AG20443 (cell line): ENCODE measurements at places on chromosomes 6 and 20.
A peak's percentile ranks its signal among the peaks of the same experiment; 100 is the strongest.

DNA sequence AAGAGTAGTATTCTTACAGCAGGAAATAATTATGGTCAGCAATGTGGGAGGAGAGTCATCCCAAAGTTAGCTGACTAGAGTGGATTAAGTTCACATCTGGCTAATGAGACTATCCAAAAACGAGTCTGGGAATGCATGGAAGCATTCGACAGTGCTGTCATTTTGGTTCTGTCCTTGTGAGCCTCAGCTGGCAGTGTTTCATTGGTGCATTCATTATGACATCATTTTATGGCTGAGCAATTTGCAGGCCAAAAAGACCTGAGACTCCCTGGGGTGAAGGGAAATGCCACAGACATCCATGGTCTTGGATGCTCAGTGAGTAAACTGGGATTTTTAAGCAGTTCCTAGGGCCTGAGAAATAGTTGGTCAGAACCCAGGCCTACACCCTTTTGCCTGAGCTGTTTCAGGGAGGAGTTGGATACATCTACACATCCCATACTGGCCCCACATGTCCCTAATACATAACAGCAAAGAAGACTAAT, 196.4 kb upstream of the CCN2 start:
- DNase-seq: peak; percentile 86

DNA sequence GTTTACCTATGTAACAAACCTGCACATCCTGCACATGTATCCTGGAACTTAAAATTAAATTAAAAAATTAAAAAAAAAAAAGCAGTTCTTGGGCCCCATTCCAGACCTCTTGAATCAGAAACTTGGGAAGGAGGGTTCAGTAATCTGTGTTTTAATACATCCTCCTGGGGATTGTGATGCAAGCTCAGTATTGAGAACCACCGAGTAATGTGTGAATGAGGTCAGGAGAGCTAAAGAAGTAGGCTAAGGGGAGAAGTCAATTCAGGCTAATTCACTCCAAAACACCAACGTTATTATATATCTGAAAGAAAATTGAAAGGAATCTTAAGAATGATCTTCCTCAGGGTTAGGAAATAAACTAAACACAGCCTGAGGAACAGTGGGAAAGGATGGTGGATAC, 120.4 kb downstream of the RNF144B start:
- DNase-seq: peak; percentile 60

DNA sequence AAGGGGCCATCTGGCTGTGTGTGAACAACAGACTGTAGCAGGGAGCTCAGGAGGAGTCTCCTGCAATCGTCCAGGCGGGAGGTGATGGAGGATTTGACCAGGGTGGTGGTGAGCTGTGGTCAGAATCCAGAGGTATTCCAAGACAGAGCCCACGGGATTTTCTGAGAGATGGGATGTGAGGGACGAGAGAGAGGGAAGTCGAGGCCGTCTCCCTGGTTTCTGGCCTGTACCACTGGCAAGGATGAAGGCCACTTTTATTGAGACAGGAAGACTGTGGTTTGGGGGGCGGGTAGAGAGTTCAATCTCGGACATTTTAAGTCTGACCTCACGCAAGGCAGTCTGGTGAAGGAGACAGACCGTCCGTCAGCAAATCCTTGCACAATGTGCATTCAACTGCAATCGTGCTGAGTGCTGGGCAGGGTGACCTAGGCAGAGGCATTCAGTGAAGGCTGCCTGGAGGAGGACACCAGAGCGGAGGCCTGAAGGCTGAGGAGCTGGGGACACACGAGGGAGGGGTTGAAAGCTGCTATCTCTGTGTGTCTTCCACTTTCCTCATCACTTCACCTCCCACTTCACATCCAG, 53.9 kb downstream of the PREX1 start:
- DNase-seq: no peak

DNA sequence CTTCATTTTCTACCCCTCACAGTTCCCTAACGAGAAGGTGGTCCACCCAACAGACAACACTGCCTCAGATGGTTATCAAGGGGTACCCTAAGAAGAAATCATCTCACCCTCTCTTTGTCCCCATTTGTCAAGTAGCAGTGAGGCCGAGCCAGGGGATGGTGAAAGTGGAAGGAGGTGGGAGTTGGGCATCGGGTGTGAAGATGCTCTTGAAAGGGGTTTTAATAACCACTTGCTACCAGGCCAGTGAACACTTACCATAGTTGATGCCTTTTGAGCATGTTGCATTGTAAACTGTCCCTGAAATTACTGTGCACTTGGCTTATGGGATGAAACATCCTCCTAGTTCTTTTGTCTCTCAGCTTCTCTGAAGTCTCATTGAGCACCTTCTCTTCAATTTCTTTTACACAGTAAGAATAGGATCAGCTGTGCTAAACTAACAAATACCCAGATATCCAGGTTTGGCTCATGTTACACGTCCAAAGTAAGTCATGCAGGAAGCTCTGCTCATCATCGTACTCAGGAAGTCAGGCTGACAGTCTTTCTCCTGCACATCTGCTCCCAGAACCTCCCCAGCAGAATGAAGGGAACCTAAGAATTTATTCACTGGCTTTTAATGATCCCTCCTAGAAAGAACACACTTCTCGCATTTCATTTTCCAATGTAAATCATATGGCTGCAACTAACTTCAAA, 13.3 kb downstream of the HLA-DPB1 start:
- DNase-seq: no peak

DNA sequence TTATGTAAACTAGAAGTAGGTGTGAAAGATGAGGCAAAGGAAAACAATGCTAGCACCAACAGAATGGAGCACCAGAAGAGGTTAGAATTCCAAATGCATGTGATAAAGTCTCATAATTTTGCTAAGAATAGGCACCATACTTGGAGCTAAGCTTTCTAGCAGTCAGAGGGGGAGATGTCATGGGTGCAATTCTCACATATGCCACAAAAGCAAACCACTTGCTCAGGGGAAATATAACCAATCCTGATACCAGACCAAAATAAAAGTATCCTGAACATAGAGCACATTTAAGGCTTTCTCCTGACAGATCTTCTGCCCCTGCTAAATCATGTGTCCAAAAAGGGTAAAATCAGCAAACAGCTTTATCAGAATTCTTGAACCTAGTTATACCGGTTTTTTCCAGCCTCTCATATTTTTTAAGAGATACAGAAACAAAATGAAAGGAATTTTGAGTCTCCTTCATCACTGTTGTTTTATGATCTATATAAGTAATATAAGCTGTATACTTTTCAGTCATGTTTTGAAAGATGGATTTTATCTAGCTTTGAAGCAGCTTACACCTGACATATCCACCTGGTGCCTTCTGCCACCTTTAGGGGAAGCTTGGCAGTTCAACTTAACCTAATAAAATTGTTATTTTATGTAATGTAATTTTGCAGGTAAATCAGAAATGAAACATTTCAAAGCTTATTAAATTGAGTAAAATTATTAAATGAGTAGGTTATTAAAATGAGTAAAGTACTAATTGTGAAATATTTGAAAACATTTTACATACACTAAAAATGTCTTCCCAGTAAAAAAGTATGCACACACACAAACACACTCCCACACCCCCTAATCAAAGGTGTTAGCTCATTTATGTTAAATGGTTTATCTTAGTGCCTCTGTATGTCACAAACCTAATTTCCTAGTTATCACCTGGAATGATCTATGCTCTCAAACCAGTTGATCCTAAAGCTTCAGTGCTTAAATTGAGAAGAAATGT, 2.8 kb downstream of the SPO11 start:
- DNase-seq: no peak

- no peak for DNase-seq
Measured at GRCh38 chr6:149852180-149852579, 12.0 kb downstream of the LRP11 start.

GRCh38 chr6:16947375-16948015, 154.4 kb upstream of the STMND1 start:
- peak; percentile 78 for DNase-seq

DNA sequence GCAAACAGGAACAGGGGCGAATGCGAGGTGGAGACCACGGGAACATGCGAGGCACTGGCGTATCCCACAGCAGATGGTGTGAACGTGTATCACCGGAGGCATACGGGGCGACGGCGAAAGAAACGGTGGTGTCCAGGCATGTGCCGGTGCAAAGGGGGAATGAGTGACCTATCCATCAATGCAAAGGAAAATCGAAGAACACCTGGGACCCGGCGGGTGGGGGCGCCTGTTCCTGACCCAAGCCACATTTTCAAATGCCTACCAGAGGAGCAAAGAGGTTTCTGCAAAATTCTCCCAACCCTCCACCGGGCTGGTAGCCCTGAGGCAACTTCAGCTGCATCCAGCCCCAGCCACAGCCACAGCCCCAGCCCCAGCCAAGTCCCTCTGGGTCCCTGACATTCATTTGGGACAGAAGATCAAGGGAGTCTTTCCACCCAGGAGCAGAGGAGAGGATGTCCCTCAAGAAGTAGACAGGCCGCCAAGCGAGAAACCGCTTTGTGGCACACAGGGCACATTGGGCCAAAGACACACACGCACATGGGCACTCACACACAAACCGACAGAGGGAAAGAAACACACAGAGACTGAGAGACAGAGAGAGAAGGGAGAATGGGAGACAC, 164.0 kb upstream of the ZNF337 start:
- no peak for DNase-seq

GRCh38 chr6:22457996-22458395, 111.4 kb upstream of the HDGFL1 start:
- no peak for DNase-seq

DNA sequence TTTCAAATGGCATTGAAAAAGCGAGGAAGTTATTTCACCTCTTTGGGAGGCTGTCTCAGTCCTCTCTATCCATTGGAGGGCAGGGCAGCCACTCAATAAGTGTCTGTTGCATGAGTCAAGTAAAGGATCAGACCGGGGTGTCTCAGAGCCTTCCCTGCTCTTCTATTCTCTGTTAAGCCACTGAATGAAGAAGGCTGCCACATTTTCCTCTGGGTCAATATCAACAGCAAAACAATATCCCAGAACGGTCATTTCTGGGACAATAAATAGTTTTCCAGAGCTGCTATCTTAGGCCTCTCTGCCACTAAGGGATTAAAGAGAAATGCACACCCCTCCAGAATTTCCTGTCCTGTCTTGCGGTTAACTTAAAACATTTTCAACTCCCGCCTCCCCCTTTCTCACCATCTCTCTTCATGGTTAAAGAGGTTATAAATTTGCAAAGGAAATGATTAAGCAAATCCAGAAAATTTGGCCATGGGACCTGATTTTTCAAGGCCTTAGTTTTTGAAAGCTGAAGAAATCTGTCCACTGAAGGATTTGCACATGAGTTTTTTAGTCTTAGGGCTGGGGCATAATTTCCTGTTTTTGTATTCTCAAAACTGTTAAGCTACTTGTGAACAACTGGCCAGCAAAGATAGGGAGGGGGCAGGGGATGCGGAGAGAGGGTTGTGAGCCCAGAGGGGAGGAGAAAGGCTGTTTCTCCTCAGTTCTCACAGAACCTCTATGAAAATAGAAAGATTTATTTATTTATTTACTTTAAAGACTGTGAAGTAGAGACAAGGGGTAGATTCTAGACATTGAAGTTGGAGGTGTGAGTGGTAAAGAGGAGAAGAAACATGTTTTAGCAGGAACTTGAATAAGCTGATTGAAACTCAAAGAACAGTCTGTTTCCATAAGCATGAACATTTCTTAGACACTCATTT, 135.7 kb downstream of the BCAS1 start:
- peak; percentile 79 for DNase-seq

- DNase-seq: no peak
Measured at GRCh38 chr20:48146877-48147276, 361.6 kb upstream of the SULF2 start.

DNA sequence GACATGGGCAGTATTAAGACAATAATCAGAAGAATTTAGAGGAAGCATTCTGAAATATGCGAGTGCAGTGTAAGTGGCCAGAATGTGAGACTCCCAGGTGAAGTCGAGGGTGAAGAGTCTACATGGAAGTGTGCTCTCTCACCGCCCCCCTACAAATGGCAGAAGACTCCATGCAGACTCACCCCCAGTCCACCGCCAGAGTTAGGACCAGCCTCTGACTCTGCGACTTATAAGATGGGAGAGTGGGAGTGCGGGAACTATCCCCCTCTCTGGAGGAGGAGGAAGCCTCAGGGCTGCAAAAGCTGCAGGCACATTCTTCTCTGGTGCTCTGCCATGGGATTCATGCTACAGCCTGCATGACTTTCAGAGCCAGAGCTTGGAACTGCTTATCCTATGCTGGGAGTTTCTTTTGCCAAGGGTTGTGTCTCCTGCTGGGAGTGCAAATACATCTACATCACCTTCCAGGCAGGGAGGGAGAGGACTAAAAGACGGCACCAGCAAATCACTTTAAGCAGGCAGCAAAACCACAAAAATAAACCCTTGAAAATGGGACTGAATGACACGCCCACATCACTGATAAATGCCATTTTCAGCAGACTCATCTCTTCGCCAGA, 206.7 kb upstream of the SULF2 start:
- no peak for DNase-seq

DNA sequence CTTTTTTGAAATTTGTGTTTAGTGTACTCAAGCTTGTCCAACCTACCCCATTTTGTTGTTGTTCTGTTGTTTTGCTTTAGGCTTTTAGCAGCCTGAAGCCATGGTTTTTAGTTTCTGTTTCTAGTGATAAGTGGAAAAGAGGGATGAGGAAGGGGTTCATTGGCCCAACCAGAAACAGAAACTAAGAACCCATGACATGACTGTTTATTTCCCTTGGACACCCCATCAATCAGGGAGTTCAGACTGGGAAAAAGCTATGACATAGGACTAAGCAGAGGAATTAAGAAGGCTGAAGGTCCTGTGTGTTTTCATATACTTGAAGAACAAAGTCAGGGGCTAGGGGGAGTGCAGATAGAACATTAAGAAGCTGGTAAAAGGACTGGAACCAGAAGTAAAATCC, 194.5 kb upstream of the THEMIS start:
- no peak for DNase-seq

DNA sequence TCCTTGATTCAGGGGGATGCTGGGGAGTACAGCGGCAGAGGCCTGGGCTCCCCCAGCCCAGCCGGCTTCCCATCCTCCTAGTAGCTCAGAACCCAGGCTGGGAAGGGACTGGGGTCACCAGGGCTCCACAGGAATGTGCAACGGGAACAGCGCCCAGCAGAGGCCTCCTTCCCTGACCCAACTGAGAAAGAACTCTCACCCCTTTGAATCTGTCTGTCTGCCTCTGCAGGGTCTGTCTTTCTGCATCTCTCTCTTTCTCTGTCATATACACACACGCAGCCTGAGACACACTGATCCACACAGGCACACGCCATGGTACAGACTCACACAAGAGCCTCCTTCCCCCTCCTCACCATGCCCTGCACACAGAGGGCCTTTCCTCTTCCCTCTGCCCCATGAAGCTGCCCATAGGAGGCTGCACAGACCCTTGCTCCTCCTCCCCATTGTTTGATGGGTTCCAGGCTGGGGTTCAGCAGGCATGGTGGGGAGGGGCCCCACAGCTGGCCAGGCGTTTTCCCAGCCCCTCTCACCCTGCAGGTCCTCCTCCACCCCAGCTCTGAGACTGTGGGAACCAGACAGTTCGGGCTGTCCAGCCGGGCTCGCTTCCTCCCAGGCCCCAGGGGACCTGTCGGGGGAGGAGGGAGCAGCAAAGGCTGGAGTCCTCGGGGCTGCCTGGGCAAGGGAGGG, 2.8 kb downstream of the FOXS1 start:
- peak; percentile 62 for DNase-seq

GRCh38 chr6:36210182-36210581, 13.6 kb downstream of the BRPF3 start:
- DNase-seq: no peak
